ENCODE measurements at places on chromosomes 5 and 9.

DNA sequence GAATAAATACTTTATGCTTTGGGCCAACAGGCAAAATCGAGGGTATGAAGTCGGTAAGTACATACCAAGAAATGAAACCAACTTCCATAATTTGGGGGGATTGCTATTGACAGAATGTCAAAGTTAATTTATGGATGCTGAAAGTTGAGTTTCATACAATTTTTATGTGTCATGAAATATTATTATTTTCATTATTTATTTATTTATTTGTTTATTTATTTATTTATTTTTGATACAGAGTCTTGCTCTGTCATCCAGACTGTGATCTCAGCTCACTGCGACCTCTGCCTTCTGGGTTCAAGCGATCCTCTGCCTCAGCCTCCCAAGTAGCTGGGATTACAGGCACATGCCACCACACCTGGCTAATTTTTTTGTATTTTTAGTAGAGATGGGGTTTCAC, 4.5 kb upstream of the GMCL2 start:
- DNase-seq, result no peak

DNA sequence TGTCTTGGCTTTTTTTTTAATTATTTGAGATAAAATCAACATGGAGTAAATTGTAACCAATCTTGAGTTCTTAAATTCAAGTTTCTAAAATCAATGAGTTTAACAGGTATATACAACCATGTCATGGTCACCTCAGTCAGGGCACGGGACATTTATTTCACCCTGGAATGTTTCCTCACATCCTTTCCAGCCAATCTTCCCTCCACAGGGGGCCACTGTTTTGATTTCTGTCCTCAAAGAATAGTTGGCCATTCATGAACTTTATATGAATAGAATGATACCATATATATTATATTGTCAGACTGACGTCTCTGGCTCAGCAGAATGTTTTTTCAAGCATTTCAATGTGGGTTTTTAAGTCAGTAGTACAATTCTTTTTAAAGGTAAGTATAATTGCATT, 806 bp downstream of the ZNF474 start:
- no peak for DNase-seq

GRCh38 chr5:171221916-171222315, 87.1 kb upstream of the TLX3 start:
- DNase-seq, result no peak

- no peak for DNase-seq
These were observed 102.4 kb upstream of the APC start for GRCh38 chr5:112635276-112635675.

DNA sequence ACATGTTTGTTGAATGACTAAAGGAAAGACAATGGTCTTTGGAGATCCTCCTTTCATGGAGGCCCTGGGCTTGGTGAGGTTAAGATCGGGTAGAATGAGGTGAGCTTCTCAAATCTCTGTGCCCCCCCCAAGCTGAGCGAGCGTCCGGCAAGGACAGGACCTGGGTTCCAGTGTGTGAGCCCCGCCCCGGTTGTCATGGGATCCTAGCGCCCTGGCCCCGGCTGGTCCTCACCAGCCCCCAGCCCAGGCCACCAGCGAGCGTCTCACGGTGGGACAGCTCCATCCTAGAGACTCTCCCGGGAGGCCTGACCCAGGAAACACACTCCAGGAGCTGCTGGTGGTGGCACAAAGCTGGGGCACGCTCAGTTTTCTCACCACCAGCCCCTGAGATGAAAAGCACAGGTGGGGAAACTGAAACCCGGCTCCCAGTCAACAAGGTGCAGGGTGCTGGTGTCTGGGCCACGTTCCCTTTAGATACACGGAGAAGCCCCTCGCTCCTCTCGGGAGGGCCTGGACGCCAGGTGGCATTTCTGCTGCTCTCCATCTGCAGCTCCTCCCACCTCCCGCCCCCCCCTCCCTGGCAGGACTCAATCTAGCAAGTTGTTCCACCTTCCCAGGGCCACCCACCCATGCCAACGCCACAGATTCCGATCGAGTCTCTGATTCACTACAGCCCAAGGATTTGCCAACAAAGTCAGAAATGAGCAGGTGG, 131.3 kb upstream of the PPP1R26 start:
- no peak for DNase-seq

DNA sequence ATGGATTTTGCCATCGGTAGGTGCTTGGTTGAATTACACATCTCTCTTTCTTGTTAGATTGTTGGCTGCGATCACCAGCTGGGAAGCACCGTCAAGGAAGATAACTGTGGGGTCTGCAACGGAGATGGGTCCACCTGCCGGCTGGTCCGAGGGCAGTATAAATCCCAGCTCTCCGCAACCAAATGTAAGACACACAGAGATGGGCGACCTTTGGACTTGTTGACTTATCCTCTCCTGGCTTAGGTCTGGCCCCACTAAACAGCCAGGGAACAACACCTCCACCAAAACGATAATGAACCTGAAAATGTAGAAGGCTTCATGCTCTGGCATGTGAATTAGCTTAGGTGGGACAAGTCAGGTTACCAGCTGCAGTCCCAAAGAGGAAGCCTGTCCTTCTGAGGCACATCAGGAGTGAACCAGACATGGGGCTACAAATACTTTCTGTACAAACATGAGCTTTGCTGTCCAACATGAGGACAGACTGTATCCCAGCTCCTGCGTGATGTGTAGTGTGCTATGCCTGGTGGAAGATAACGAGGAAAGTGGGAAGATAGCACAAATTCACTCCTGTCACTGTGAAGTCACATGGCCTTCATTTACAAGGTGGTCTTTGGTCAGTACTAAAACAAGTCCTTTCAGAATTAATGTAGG, 148.4 kb downstream of the ADAMTSL1 start:
- no peak for DNase-seq

- no peak for DNase-seq
These were observed 64.1 kb upstream of the GOLM1 start for GRCh38 chr9:86163503-86163902.

- DNase-seq, result no peak
These were observed 106.2 kb downstream of the RXRA start for GRCh38 chr9:134432471-134432870.

DNA sequence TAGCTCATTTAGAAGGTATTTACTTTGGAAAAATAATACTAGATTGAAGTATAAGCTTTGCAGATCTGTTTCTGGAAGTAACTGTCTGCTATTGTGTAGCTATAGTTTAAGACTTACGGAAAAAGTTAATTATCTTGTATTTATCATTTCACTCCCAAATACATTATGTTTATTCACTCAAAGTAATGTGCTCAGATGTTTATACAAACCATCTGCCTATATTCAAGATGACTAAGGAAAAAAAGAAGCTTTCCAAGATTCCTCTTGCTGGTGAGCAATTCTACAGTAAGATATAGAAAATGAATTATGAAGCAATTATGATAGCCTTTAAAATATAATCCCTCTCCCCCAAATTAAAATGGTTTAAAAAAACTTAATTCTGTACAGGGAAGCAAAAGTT, 137.9 kb downstream of the KIAA0825 start:
- DNase-seq, result no peak

- DNase-seq, result no peak
These were observed 58.7 kb upstream of the GALNT10 start for GRCh38 chr5:154131817-154132216.

GRCh38 chr9:4678679-4679267, 596 bp upstream of the CDC37L1 start:
- no peak for DNase-seq

GRCh38 chr5:132089363-132089762, 15.8 kb downstream of the CSF2 start:
- no peak for DNase-seq

- DNase-seq, result no peak
These were observed 63.4 kb downstream of the MVB12B start for GRCh38 chr9:126389992-126390391.

DNA sequence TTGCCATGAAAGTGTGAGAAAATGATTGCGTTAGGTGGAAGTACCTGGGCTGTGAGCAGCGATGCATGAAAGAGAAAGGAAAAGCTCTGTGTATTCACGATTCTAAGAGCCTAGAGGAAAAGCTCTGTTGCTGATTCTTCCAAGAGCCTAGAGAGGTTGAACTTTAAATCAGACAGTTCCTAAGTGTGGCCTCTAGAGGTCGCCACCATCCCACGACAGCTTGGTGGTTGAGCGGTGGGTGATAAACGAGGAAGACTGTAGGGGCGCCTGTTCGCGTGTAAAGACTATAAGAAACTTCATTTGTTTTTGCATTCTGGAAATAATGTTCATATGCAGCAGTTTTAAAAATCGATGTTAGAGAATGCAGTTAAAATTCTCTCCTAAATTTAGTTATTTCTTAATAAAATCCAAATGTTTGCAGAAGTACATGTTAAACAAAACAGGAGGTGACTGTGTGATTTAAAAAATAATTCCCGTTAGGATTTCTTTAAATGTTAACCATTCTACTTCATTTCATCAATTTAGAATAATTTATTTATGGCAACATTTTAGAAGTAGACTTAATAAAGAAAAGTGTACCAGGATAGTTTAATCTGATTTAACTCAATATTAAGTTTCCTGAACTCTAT, 107.7 kb downstream of the TENT4A start:
- no peak for DNase-seq

GRCh38 chr5:97528941-97529340, 345.9 kb upstream of the RIOK2 start:
- no peak for DNase-seq

- no peak for DNase-seq
These were observed 13.1 kb upstream of the SMC2 start for GRCh38 chr9:104080983-104081382.

- DNase-seq, result no peak
These were observed 48.5 kb upstream of the GLIPR2 start for GRCh38 chr9:36088020-36088419.

DNA sequence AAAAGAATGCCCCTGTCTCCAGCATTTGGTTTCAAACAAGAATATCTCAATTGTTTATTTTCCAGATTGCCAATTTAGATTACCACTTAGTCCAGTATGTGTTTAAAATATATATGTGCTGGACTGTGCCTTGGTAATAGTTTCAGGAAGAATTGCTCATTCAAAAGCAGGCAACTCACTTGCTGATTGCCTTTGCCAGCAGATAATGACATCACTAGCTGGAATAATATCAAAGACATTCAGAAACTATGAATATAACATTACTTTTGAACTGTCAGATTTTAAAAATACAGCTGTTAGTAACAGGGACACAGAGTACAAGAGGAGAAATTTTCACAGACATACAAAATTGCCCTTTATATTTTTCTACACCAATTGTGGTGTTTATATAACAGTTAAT, 96.0 kb upstream of the ITGA2 start:
- DNase-seq, result no peak

- no peak for DNase-seq
These were observed 81.0 kb downstream of the DAPK1 start for GRCh38 chr9:87578625-87579024.

DNA sequence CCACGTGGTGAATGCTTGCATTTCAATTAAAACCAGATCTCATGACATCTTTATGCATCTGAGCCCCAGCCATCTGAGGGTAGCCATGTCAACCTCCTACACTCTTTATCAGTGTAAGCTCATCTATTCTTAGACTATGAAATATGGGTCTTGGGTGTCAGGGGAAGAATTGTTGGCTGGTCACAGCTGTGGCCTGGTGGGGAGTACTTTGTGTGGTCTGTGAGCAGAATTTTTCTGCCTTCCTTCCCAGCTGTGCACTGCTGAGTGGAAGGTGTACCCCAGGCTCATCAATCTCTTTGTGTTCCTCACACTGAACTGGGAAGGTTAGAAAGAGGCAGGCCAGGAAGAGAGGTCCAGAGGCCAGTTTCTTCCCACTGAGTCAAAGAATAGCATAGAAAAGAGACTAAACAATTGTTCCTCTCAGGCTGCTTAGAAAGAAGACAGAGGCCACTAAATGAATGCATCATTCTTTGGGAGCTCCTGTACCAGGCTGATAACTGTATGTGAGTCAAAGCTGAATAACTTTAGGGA, 202.7 kb upstream of the RGMB start:
- DNase-seq, result no peak

DNA sequence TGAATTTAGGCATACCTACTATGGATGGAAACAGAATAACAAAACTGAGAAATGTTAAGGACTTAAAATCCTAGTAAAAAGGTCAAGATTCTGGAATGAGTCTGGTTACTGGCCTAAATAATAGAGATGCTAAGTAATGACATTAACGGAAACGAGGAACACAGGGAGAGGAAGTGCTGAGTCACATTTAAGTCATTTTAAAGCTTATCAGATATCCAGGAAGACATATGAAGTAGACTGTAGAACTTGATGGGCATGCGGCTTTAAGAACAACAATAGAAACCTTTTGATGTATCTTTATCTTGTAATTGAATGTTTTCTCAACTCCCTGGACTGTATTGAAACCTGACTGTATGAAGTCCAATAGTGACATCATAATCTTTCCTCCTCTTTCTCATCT, 1251.4 kb upstream of the CDH6 start:
- no peak for DNase-seq

GRCh38 chr9:115035841-115036612, 81.9 kb downstream of the TNC start:
- no peak for DNase-seq

- DNase-seq, result no peak
These were observed 25.9 kb downstream of the SAR1B start for GRCh38 chr5:134606726-134607125.
